ACHN (cell line): ENCODE measurements at places on chromosomes 1 and 21.

DNA sequence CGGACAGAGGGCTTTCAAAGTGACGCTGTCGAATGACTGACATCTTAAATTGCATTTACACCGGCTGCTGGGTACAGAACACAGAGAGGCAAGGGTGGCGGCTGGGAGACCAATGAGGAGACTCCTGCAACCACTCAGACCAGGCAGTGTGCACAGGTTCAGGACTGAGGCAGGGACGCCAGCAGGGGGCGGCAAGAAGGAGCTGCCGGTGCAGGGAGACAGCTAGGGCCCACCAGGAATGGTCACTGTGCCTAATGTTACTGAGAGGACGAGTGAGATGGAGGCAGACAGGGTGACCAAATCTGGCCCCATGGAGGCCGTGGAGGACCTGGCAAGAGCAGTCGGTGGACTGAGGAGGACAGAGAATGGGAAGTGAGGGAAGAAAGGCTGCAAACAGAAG, 23.5 kb downstream of the GLIS1 start:
- DNase-seq, result peak; percentile 32

DNA sequence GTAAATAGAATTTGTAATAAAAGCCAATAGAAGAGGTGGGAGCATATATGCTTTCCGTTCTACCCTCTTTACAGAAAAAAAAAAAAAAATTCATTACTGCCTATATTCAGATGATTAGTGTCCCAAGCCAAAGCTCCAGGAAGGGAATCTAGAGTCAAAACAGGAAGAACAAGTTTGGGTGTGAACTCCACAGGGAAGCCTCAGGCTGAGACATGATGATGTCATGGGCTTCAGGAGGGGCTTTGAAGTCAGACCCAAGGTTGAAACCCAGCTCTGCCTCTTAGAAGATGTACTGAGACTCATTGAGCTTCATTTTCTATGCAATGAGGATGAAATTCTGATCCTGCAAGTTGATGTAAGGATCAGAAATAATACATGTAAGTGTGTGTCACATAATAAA, 250.0 kb upstream of the ADGRL2 start:
- no peak for DNase-seq

DNA sequence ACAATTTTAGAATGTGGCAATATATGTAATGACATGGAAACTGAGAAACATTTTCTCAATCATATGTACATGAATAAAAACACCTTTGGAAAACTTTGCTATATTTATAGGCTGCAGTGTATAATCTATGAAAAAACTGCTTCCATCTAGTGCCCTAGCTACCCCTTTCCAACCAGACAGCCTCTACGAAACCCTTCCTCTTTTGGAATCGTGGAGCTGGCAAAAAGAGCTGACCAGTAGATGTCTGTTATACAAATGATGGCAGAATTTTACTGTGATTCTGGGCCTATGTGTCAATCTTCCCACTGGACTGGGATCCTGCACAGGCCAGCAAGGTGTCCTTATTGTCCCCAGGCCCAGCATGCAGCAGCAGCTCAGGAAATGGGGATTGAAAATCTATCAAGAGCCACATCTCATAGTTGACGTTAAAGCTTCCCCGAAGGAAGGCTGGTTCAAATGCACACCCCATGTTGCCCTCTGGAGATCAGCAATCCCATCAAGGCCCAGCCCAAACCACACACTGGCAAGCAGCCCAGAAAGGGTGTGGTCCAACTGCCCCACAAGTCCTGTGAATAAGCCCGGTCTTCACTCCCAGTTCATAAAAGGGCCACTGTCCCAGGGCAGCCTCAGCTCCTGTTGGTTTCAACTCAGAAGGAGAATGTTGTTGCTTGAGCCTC, 8.8 kb upstream of the FAM20B start:
- peak; percentile 93 for DNase-seq

DNA sequence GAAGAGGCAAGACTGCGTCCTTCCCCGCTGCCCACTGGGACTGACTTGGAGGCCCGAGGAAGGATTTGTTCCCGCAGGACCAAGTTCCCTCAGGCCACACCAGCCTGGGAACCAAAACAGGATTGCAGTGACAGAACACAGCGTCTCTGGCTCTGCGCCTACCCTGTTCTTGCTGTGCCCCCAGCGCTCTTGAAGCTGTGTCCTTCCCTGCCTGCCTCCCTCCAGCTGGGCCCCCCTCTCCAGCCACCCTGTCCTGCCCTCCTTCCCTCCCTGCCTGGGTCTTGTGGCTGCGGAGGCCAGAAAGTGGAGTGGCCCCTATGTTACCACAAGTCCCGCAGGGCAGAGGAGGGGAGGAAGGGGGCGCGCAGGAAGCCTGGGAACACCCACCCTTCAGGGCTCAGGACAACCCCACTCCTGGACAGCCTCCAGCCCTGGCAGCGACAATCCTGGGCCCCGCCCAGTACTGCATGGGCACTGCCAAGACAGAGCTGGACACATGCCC, 164.9 kb downstream of the DYRK1A start:
- no peak for DNase-seq

DNA sequence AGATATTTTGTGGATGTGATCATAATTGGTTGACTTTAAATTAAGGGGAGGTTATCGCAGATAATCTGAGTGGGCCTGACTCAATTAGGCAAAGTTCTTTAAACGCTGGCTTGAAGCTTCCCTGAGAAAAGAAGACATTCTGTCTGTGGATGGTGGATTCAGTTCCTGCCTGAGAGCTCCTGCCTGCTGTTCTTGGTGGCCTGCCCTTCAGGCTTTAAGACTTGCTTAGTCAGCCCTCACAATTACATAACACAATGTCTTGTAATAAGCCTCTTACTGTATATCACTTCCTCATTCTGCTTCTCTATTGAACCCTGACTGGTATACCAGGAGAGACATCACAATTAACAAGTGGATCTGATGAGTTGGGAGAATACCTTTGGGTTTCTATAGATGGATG, 50.2 kb downstream of the KCNJ6 start:
- no peak for DNase-seq

- no peak for DNase-seq
Measured at GRCh38 chr1:114342376-114342775, 168.6 kb downstream of the TRIM33 start.

- DNase-seq, result no peak
Measured at GRCh38 chr1:182249201-182249676, 142.4 kb downstream of the GLUL start.

DNA sequence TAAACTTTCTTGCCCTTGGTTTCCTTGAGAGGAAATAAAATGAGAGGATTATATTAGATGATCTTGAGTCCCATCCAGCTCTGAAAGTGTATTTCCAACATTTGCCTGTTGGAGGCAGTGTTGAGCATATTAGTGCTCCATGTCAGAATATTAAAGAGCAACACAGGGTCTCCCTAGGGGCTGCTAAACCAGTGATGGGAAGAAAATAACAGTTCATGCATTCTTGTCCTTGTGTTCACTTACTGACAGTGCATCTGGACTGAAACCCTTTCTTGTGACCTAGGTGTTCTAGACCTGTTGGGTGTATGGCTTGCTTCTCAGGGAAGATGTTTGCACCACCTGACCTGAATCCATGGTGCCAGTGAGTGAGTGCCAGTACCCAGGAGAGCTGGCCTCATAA, 124.7 kb upstream of the KIAA0040 start:
- peak; percentile 38 for DNase-seq

GRCh38 chr1:151641229-151641628, 29.4 kb downstream of the SNX27 start:
- no peak for DNase-seq

DNA sequence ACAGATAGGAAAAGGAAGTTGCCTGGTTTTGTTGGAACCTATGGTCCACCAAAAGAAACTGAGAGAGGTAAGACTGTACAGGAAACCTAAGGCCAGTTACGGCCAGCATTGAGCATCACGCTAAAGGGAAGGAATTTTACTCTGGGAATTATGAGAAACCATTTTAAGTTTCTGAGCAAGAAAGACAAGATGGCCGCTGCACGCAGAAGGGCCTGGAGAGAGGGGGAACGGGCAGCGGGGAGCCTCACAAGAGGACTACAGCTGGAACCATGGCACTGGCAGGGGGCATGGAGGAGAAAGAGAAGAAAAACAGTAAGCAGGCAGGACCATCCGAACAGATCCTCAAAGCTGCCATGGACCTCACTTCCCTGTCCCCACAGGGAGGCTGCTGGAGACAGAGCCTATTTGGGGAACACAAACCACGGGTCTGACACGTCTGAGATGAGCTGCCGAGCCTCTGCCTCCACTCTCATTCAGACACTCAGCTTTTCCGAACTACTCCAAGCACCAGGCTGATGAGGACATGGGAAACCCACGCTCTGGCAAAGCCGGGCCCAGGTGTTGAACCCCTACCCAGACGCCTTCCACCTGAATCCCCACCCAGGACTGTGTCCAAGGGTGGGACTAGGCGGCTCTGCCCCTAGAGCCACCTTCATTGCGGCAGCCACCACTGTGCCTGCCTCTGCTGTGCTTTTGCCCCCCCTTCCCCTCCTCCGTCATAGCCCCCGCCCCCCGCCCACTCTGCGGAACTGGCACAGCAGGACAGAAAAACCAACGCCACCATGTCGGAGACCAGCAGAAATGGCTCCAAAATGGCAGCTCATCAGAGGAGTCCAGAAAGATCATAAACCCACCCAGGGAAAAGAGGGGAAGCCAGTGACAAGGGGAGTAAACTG, 69.0 kb downstream of the CD46 start:
- DNase-seq, result no peak

DNA sequence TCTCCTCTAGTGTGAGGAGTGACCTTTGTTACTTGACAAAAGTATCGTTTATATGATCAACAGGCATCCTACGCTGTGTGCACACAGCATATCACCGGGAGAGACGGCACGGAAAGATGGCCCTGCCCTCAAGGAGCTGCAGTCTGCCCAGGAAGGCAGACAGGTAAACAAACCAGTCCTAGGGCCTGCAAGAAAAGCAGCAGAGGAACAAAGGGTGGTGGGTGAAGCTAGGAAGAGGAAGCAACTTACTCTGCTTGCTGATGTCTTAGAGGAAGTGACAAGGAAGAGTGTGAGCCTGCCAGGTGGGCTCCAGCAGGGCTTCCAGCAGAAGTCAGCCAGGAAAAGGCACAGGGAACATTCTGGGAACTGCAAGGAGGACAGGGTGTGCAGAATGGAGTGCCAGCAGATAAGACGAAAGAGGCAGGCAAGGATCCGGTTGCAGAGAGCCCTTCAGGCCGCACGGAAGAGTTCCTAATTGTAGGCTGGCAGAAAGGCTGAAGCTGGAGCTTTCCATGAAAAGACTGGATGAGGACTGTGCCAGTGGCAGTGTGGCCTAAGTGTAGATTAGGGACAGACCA, 106.7 kb downstream of the SLC45A1 start:
- DNase-seq, result no peak

DNA sequence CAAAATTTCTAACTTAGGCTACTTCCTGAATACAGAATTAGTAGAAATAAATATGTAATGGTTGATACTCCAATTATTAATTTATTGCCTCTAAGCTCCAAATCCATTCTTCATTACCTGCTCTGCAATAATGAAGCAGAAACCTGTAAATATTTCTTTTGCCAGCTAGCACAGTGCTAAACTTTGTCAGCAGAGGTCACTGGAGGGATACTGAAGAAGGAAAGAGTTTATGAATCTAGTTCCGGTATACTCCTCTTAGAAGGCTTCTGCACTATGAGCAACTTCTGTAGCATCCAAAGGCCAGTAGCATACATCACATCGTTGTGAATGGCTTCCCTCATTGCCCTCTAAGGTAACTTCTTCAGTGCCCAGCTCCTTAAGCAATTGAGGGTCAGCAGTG, 81.0 kb upstream of the LHX8 start:
- peak; percentile 3 for DNase-seq

GRCh38 chr1:64343105-64343822, 126.7 kb upstream of the CACHD1 start:
- no peak for DNase-seq

DNA sequence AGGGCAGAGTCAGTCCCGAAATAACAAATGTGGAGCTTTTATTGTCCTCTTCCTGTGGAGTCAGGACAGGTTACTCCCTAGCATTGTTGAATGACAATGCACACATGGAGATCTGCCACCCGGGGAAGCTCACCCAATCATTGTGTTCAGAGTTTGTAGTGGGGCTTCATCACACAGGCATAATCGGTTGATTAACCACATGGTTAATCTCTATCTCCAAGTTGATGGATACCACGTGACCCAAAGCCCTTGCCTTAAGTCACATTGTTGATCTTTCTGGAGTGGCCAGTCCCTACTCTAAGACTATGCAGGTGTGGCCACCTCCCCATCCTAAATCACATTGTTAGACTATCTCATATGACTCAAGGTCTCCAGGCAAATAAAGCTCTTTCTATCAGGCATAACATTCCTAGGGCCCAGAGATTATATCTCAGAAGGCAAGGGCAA, 2.6 kb upstream of the C1orf141 start:
- DNase-seq, result no peak

DNA sequence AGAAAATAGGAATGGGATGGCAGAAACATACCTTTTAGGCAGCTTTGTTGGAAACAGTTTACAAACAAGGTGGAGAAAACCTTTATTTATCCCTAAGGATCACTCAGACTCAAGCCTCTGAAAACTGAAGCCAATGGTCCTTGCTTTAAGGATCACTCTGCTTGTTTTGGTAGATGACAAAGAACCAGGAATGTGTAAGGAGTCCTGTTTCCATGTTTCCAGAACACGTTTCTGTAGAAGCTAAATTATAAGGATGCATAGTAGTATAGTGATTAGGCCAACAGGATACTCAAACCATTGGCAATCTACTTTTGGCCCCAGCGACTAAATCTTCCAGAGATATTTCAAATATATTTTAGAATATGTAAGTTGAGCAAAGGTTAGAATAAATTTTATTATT, 149.1 kb upstream of the HP1BP3 start:
- DNase-seq, result no peak

DNA sequence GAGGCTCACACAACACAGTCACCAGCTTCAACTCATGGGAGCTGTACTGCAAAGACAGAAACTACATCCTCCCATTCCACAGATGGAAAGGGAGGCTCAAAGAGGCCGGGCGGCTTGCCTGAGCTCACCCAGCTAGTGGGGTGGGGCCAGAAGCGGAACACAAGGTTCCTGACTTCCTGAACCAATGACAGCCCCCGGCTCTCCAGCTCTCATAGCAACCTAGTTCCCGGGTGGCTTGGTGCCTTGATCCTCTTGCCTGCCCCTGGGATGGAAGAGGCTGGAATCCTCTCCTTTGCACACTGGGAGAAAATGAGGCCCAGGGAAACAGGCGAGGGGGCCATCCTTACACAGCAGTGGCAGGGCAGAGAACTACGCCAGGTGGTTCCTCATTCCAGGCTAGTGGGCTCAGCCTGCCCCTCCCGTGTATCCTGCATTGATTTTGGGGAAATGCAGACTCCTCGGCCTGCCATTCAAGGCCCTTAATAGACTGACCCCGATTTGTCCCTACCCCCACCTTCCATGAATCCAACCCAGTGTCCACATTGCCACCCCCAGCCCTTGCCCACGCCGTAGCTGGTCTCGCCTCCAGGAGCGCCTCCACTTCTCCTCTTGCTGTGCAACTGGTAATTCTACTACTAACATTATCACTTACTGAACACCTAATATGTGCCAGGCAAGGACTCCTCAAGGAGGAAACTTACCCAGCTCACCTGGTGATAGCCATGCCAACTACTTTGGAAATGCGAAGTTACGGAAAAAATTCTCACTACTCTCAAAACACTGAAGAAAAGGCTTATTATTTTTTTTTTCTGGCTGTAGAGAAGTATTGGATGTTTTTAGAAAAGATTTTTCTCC, 5.0 kb downstream of the RAP1GAP start:
- DNase-seq, result no peak

GRCh38 chr1:223421025-223421424, 27.8 kb downstream of the CCDC185 start:
- no peak for DNase-seq

- no peak for DNase-seq
Measured at GRCh38 chr1:2290171-2290578, 62.1 kb downstream of the SKI start.

GRCh38 chr1:32393832-32394140, 455 bp downstream of the BSDC1 start:
- DNase-seq, result peak; percentile 47

- DNase-seq, result no peak
Measured at GRCh38 chr1:213568929-213569815, 418.6 kb upstream of the PROX1 start.
